ENCODE measurements at places on chromosomes 3 and 15.

DNA sequence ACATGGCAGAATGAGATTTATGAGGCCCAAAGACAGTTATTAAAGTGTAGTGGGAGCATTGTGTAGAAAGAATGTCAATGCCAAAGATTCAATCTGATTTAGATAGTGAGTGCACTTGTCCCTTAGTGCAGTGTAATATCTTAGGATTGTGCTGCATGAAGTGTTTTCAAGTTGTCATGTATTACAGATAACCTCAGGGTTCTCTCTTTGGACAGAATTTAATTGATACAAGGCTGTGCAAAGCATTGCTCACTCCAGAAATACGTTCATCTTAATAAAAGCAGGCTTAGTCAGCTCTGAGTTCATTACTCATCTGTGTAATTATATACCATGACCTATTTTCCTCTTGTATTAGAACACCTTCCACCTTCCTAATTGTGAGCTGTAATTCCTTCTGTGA is 16.0 kb upstream of the GPR171 start:
- no peak for DNase-seq

DNA sequence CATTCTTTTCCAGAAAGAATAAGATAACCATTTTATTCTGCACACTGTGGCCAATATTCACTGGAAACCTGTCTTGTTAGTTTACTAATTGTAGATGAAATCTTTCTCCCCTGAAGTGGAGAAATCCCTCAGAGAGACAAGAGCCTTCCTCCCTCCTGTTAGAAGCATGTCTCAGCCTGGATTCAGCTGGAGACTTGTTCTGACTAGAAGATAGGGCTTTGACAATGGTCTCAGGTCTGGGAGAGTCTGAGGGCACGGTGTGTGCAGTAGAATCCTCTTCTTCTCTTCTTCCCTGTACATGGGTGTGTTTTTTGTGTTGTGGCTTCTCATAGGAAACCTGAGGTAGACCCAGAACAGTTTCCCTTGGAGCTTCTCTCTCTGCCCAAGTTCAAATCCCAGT is 19.9 kb downstream of the CCK start:
- DNase-seq: no peak

DNA sequence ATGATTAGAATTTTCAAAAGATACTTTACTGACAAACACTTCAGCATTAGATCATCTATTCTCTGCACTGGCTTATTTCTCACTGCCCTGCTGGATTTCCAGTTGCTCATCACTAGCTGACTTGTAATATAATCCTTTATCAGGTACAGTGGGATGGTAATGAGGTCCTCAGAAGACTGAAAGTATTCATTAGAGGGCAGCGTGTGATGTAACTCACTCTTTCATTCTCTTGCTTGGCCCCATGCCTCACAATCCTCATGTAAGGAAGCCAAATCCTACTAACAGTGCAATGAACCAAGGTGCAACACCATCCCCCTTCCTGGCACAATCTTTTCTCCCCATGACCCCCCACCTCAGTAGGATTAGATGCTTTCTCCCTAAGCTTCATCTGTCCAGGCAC is 289.9 kb downstream of the CTNNB1 start:
- no peak for DNase-seq

DNA sequence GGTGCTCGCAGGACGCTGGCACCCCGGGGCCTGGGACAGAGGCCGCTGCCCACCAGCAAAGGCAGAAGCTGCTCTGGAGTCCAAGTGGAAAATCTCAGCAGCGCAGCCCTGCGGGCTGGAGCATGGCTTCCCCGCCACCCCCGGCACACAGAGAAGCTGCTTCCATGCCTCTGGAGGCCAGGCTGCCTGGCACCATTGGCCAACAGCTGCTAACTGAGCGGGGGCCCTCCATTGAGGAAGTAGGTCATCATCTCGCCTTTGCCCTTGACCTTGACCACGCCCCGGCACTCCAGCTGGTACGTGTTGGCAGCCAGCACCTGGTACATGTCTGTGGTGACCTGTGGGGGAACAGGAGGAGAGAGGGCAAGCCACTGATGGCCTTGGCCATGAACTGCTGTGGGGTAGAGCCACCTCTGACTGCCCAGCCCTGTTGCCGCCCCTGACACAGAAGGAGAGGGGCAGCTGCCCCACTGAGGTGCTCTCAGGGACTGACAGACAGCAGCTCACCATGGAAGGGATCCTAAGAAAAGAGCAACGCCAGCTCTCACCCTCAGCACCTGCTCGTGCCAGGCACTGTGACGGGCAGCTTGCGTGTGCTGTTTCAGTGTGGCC is 82.8 kb downstream of the SEC22A start:
- DNase-seq: no peak

DNA sequence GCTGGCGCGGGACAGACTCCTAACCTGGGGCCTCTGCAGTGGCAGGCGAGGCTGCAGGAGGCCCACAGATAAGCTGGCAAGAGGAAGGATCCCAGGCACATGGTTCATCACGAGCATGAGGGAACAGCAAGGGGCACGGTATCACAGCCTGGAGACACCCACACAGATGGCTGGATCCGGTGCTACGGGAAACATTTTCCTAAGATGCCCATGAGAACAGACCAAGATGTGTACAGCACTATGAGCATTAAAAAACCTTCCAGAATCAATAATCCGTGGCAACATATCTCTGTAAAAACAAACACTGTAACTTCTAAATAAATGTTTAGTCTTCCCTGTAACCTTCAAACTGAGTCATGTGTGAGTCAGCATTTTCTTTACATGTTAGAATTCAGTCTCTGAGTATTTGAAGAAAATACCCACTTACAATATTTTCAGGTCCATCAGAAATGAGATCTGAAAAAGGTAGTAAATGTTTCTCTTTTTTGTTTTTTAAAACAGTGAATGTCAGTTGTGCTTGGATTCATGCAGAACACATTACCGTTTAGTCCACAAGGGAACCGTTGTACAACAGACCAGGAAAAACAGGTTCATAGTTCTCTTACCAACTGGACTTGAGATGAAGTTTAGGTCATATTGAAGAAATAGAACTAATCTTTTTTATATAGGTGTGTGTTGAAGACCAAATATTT is 75.9 kb downstream of the BOC start:
- peak; percentile 47 for DNase-seq

DNA sequence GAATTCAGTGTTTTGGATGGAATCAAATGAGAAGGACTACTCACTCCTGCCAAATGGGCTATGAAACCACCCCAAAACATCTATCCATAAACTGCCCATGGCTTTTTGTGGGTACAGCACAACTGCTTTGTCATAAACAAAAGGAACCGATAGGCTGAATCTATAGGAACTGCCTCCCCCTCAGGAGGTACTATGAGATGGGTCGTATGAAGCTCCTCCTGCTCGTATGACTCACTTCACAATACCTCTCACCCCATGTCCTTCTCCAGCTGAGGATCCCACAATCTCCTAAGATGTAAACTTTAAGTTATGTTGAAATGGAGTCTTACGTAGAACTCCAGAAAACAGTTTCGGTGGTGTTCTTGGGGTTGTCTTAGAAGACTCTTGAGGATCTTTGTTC is 129.9 kb upstream of the SAMMSON start:
- DNase-seq: no peak

DNA sequence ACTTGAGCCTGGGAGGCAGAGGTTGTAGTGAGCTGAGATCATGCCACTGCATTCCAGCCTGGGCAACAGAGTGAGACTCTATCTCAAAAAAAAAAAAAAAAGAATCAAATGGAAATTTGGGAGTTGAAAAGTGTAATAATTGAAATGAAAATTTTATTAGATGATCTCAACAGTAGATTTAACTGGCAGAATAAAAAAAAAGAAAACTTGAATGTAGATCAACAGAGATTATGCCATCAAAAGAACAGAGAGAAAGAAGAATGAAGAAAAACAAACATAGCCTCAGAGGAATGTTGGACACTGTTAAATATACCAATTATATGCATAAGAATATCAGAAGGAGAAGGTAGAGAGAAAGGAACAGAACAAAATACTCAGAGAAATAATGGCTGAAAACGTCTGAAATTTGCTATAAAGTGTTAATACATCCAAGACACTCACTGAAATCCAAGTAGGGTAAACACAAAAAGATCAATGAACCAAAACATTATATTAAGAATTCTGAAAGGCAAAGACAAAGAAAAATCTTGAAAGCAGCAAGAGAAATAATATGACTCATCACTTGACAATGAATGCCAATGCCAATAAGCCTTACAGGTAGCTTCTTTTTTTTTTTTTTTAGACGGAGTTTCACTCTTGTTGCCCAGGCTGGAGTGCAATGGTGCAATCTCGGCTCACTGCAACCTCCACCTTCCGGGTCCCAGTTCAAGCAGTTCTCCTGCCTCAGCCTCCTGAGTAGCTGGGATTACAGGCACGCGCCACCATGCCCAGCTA is 14.6 kb upstream of the ELP6 start:
- no peak for DNase-seq

DNA sequence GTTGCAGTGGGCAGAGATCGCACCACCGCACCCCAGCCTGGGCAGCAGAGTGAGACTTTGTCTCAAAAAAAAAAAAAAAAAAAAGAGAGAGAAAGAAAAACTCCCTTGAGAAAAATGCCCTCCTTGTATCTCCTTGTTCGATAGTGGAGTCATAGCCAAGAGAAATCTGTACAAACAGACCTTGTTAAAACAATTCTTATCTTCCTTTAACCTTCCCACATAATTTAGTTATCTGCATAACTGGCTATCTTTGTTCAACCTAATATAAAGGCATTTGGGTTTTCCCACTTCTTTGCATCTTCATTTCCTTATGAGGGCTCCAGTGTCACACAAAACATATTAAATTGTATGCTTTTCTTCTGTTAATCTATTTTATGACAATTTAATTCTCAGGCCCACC is 65.1 kb upstream of the ATP11B start:
- no peak for DNase-seq

DNA sequence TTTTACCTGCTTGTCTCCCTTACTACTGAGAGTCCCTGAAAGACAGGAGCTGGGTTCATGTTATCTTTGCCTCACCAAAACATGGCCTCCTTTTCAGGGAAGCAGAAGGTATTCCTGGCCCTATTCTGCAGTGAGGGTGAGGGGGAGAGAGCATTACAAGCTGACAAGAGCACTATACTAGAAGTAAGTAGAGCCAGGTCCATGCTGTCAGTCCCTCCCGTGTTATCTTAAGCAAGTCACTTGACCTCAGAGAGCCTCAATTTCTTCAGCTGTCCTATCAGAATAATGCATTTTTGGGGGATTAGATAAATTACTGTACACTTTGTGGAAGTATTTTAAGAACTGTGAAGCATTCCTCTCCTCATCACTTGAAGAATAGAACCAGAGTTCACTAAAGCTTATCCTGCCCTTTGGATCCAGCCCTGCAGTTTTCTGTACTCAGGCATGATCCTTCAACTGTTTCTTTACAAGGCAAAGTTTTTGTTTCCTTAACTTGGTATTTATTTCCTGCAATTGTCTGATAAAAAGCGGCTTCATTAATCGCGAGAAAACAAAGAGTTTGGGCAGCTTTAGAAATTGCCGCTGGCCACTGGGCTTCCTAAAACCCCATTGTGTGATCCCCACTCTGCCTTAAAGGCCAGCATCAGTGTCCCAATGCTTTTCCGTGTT is 213.9 kb downstream of the CDIN1 start:
- no peak for DNase-seq

- no peak for DNase-seq
Measured at GRCh38 chr3:112376992-112377391, 44.0 kb downstream of the CD200 start.

- no peak for DNase-seq
Measured at GRCh38 chr3:143333367-143333766, 213.8 kb downstream of the CHST2 start.

DNA sequence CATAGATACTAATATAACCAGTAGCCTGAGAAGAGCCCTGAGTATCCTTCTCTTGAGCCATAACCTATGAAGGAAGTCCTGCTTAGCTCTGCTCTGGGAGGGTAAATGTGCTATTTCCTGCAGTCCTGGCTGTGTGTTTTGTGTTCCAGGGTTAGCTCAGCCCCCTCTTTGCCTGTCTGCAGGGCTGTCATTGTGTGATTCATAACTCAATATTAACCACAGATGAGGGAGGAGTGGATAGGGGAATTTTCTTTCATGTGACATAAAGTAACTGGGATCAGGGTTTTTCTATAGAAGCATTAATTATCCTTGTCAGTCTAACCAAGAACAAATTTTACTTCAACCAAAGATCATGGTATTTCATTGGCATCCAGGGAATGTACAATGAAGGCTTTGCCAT is 183.3 kb upstream of the ZBTB20 start:
- DNase-seq: no peak

DNA sequence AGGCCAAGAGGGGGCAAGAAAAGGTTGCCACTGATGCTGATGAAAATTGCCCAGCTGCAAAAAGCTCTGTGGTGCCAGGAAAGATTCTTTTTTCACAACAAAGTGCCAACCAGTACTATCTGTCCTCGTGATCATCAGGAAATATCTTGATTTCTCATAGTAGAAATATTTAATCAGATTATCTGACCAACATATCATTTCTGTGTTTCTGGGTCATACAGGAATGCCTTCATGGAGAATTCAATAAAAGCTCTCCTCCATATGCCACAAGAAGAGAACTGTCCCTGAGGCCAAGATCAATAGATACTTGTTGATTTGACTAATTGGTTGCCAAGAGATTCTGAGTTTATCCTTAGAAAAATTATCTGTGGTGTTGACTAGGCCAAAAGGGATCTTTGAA is 63.5 kb downstream of the FSIP1 start:
- DNase-seq: no peak

GRCh38 chr3:195030791-195031321 is 240.1 kb downstream of the XXYLT1 start:
- no peak for DNase-seq

- no peak for DNase-seq
Measured at GRCh38 chr15:65611888-65612615, 1.1 kb upstream of the INTS14 start.

DNA sequence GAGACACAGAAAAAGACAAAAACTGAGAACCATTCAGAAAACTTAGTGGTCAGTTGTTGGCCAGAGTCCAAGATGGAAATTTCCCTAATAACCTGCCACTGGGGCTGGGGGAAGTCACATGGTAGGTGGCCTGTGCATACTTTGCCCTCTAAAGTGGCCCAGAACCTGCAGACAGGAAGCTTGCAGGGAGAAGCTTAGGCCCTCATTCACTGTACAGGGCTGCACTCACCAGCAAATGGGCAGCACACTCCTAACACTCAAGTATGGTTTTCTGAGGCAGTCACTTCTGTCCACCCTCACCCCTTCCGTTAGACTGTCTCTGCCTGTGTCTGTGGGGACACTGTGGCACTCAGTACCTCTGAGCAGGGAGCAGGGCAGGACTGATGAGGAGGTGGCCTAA is 14.5 kb upstream of the RNU6-1 start:
- no peak for DNase-seq

- DNase-seq: no peak
Measured at GRCh38 chr3:18064586-18064985, 322.2 kb upstream of the TBC1D5 start.

All from H7 (cell line).